ENCODE measurements at places on chromosomes 7 and 10.

GRCh38 chr10:12400266-12400931 lies 51.1 kb downstream of the CAMK1D start:
- no peak for DNase-seq

DNA sequence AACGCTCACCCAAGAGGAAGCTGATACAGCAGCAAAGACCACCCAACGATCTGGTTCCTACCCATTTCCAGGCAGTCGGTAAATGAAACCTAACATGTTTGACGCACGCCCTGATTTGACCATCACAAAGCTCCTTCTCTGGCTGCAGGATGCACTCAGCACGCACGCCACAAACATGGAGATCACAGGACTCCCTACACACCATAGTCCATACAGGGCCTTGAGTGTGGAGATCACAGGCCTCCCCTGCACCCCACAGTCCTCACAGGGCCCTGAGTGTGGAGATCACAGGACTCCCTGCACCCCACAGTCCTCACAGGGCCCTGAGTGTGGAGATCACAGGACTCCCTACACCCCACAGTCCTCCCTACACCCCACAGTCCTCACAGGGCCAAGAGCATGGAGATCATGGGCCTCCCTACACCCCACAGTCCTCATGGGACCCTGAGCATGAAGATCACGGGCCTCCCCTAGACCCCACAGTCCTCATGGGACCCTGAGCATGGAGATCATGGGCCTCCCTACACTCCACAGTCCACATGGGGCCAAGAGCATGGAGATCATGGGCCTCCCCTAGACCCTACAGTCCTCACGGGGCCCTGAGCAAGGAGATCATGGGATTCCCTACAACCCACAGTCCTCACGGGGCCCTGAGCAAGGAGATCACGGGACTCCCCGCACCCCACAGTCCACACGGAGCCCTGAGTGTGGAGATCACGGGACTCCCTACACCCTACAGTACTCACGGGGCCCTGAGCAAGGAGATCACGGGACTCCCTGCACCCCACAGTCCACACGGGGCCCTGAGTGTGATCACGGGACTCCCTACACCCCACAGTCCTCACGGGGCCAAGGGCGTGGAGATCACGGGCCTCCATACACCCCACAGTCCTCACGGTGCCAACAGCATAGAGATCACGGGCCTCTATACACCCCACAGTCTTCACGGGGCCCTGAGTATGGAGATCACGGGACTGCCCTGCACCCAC lies 409.2 kb downstream of the DNAJB6 start:
- DNase-seq = no peak

GRCh38 chr10:6348096-6348874 lies 145.6 kb downstream of the PFKFB3 start:
- DNase-seq = no peak

GRCh38 chr7:76063525-76063924 lies 15.6 kb downstream of the MDH2 start:
- no peak for DNase-seq

- no peak for DNase-seq
These were observed 470.5 kb downstream of the RPS24 start for GRCh38 chr10:78504181-78504580.

- DNase-seq = no peak
These were observed 123.3 kb downstream of the TMEM26 start for GRCh38 chr10:61329854-61330253.

DNA sequence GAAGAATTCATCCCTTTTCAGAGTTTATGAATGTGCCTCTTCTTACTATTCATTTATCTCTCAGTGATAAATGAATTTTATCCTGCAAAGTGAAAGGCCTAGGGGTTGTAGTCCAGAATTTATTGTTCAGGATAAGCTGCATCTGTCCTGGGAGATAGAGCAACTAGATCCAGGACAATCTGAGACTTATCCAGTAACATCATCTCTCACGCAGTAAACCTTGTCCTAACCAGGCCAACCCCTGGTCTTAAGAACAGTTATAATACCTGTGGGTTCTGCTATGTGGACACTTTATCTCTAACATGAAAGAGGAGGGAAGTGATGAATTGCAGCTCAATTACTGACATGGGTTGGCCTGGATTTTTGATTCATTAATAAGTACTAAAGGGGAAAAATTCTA lies 287.6 kb downstream of the BMPER start:
- no peak for DNase-seq

DNA sequence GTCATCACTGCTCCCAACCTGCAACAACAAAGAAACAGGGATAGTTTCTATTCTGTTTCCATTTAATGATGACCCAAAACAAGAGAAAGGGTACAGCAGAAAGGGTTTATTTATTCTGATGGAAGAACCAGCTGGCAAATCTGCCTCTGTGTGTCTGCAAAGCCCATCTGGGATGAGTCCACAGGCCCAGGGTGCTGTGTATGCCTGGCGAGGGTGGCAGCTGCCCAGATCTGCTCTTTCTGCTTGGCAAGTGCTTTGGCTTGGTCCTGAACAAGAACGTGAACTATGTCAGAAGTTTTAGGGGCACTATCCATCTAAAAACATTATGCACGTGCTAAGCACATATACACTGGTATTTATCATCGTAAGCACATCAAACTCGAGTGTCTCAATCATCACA lies 333.8 kb downstream of the CXCL12 start:
- peak; percentile 63 for DNase-seq

DNA sequence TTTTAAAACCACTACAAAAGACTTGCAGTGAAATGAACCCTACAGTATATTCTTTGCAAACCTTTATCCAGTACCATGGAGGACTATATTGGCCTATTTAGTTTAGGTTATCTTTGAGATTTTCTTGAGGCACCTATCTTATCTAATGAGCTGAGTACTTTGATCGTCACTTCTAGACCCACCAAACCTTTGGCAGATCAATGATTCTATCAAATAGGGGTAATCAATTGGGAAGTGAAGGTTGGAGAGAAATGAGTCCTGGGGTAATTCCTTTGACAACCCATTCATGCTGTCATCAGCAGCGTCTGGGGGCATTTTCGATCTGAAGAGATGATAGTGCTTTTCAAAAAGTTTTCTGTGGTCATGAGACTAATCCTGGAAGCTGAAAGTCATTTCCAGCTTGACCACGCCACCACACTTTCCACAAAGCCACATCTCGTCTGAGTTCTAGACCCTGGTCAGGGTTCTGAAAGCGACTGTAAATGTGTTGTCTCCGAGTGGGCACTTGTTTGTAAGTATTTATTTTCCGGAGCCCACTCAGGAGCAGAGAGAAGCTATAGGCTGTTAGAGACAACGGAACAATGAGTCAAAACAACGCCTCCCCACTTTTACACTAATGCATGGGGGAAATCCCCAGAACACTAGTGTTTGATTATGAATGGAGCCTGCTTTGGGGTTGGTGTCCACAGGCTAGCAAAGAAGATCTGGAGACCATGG lies 4.8 kb downstream of the EGR2 start:
- DNase-seq = no peak

DNA sequence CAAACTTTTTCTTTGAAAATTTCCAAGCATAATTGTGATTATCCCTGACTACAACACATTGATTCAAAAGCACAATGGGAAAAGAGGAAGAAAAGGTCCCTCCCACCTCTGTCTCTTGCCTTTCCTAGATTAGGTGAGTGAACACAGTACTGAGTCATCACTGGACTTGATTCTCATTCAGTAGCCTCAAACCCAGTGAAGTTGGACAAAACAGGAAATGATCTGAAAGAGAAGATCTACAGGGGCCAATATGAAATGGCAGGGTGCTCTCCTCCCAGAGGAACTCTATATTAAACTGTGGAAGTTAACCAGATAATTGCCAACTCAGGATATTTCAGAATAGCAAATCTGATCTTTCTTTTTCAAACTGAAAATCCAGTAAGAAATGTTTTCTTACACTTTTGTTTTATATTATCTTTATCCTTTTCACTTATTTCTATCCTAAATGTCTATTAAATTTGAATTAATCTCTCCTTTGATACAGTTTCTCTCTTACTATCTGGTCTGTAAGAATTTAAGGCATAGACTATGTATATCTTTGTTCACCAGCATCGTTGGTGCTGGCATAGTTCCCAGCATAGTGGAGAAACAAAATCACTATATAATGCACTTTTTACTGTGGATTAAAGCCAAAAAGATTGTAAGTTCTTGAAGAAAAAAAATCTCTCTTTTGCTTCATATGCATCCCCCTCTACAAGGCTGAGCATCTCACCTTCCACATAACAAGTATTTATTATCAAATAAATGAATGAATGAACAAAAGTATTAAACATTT lies 41.4 kb upstream of the IKZF1 start:
- DNase-seq = no peak

DNA sequence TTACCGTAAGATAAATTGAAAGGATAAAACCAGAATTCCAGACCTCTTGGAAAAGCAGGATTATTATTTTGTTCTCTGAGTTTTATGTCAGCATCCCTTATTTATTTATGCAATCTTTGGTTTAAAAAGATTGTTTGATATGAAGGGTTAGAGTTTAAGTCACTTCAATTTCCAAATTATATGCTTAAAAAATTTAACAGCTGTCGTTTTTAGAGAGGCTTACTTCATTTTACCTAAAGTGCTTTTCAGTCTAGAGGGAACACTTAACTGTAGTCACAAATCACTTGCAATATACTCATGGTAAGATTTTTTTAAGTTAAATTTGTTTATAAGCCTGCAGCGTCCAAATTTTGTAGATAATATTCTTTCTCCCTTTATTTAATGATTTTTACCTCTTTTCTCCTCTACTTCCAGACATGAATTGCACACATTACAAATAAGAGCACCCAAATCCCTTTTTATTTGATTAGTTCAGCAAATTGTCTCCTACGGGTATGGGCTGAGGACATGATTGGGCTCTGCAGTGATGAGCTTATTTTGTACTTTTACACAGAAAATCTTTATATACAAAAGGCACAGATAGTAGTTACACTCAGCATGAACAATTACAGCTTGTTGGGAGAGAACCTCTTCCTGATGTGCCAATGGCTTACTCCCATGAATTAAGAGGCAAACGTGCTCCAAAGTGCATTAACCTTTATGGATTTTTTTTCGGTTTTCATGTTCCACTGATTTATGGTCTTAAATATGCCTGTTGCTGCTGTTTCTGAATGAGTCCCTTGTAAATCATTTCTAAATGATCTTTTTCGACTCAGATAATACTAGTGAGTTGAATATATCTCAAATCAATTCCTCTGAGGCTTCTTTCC lies 319.3 kb upstream of the LRGUK start:
- no peak for DNase-seq

- no peak for DNase-seq
These were observed 337.0 kb downstream of the FRMD4A start for GRCh38 chr10:13993673-13994089.

- no peak for DNase-seq
These were observed 1.3 kb downstream of the EGR2 start for GRCh38 chr10:62814756-62815380.

- no peak for DNase-seq
These were observed 529.5 kb upstream of the FZD8 start for GRCh38 chr10:36171556-36171952.

- no peak for DNase-seq
These were observed 32.6 kb downstream of the HHEX start for GRCh38 chr10:92722349-92722748.

DNA sequence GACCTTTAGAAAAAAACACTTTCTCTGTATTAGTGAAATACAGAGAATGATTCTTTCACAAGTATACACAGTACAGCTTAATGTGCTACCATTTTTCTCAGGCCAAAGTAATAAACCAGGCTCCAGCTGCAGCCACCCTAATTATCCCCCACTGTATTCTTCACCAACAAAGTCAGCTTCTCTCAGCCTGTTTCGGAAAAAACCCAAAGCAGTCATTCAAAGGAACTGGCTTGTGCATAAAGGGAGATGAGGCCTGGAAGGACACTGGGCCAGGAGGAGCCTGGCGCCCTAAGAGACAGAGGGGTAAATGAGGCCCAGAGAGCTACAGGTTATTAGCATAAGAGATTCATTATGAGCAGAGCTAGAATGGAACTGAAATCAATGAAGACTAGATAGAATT lies 9.2 kb downstream of the USP54 start:
- no peak for DNase-seq

- no peak for DNase-seq
These were observed 31.2 kb downstream of the CFAP46 start for GRCh38 chr10:132910901-132911785.
